ENCODE measurements at places on chromosomes 2 and 18.

DNA sequence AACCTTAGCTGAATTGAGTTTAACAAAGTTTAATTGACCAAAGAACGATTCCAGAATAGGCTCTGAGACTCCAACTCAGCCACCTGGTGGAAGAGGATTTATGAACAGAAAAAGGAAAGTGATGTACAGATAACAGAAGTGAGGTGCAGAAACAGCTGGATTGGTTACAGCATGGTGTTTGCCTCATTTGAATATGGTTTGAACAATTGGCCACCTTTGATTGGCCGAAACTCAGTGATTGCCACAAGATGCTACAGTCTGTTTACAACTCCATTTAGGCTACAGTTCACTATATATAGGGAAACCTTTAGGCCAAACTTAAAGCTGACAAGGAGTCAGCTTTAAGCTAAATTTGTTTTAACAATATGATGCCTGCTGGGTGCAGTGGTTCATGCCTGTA is 28.1 kb upstream of the SLC35G4 start:
- DNase-seq, result no peak

- DNase-seq, result no peak
Measured at GRCh38 chr2:21234001-21234400, 110.2 kb downstream of the TDRD15 start.

- DNase-seq, result no peak
Measured at GRCh38 chr2:232275670-232276069, 102.9 kb upstream of the ALPP start.

GRCh38 chr2:45769854-45770576 is 118.5 kb downstream of the PRKCE start:
- DNase-seq, result no peak
